ENCODE measurements at places on chromosomes 16 and 17.

DNA sequence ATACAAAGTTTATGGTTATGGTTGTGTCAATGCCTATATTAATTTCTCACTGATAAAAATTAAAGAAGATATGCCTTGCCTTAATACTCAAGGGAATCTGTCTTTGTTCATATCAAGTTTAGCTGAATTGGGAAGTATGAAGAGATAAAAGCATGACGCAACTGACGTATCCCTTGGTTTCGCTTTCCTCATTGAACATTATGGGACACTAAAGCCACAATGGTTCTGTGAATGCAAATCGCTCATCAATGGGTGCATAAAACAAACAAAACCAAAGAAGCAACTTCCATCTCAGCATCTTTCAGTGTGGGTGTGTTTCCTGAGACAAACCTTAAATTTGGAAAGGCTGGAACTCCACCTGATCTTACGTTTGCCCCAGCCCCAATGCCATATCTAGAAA is 108.2 kb downstream of the NPIPB5 start:
- DNase-seq, result no peak

- no peak for DNase-seq
These were observed 11.0 kb upstream of the EDC4 start for GRCh38 chr16:67861877-67862276.

DNA sequence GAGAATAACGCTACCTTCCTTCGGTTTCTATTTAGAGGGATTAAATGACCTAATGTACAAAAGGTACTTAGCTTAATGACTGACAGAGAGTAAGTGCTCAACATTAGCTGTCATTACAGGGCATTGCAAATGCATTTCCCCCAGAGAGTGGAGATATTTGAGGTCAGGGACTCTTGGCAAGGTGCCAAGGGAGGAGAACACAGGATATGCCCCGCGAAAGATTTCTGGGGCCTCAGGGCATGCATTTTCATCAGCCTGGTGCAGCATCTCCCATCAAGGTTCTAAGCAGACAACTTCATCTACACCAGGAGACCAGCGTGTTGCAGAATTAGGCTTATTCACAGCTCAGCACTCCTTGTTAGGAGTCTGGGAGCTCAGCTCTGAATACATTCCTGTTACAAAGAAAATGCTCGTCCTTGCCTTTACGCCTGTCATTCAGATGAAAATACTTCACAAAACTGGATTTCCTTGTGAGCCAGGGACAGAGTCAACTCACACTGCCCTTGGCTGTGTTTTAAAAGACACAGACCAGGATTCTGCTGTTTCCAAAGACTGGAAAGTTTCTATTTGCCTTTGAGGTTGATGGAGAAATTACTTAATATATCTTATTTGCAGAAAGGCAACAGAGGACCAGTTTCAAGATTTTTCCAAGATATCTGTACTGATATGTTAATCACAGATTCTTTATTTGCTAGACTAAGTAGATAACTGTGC is 108.2 kb downstream of the VAT1L start:
- no peak for DNase-seq

GRCh38 chr17:82859431-82860403 is 19.9 kb upstream of the ZNF750 start:
- DNase-seq, result no peak

- no peak for DNase-seq
These were observed 164.5 kb upstream of the CHMP6 start for GRCh38 chr17:80826955-80827645.

DNA sequence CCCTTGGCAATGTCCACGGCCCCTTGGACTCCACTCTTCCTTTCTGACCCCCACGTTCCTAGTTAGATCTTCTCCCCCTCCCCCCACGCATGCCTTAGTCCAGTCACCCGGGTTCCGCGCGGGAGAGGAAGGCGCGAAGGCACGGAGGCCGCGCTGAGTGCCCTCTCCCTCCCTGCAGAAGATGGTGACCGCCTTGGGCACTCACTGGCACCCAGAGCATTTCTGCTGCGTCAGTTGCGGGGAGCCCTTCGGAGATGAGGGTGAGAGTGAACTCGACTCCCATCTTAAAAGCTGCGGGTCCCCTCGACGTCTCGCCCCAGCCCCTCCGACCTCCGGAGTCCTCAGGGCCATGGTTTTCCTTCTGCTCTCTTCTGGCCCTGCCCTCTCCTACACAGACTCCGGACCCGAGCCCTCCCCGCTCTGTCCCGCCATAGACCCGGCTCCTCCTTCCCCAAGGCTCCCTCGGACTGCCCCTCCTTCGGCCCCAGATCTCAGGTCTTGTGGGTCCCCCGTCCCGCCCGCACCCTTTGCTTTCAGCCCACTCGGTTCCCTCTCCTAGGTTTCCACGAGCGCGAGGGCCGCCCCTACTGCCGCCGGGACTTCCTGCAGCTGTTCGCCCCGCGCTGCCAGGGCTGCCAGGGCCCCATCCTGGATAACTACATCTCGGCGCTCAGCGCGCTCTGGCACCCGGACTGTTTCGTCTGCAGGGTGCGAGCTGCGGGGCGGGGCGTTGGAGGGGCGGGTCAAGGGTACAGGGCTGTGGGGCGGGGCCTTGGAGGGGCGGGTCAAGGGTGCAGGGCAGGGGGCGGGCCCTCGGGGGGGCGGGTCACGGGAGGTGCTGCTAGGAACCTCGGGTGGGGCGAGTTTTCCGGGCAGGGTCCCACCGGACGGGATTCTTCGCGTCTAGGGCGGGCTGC is 4.6 kb downstream of the TGFB1I1 start:
- DNase-seq, result peak; percentile 85

DNA sequence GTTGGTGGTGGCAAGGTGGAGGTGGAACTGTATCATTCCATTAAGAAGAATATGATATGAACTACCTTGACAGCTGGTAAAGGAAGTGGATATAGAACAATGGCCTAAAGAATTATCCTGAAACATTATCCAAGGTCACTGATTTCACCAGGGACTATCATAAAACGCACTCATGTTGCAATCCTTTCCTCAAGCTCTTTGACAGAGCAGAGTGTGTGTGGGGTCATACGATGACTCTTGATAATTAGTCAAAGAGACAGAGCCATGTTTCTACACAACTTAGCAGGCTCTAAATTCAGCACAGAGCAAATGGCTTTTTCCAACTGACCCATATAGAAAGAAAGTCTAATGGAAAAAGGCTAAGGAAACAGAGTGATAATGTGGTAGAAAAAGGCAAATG is 126.4 kb upstream of the ANKFN1 start:
- no peak for DNase-seq

DNA sequence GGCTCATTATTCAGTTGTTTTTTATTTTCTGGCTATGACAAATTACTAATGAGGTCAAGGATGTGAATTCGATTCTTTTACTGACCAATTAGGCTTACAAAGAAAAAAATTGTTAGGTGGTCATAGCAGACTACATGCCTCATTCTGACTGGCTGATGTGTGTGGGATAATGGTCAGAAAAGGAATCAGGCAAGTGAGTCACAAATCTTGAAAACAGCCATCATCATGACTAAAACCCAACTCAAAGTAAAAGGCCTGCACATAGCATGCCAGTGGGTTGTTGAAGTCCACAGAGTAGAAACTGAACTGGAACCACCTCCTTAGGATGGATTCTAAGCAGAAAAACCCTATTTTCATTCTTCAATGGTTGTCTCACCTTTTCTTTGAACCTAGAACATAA is 8.6 kb downstream of the RPGRIP1L start:
- DNase-seq, result no peak

DNA sequence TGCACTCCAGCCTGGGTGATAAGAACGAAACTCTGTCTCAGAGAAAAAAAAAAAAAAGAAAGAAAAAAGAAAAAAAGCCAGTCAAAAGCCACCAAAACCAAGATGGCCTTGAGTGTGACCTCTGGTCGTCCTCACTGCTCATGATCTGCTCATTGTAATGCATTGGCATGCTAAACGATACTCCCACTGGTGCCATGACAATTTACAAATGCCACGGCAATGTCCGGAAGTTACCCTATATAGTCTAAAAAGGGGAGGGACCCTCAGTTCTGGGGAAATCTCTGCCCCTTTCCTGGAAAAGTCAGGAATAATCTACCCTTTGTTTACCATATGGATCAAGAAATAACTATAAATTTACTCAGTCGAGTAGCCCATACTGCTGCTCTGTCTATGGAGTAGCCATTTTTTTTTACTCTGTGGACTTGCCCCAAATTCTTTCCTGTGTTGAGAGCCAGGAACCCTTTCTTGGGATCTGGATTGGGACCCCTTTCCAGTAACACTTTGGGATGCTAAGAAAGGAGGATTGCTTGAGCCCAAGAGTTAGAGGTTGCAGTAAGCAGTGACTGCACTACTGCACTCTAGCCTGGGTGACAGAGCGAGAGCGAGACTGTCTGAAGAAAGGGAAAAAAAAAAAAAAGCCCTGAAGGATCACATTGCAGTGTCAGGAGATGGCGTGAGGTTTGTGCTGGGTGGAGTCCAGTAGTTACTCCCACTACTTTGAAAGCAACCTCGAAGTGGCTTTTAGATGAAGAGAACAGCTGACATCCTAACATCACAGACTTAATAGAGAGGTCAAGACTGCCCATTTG is 3.7 kb upstream of the TMEM231 start:
- DNase-seq, result no peak

- no peak for DNase-seq
These were observed 24.8 kb downstream of the TMC7 start for GRCh38 chr16:19008245-19009169.

DNA sequence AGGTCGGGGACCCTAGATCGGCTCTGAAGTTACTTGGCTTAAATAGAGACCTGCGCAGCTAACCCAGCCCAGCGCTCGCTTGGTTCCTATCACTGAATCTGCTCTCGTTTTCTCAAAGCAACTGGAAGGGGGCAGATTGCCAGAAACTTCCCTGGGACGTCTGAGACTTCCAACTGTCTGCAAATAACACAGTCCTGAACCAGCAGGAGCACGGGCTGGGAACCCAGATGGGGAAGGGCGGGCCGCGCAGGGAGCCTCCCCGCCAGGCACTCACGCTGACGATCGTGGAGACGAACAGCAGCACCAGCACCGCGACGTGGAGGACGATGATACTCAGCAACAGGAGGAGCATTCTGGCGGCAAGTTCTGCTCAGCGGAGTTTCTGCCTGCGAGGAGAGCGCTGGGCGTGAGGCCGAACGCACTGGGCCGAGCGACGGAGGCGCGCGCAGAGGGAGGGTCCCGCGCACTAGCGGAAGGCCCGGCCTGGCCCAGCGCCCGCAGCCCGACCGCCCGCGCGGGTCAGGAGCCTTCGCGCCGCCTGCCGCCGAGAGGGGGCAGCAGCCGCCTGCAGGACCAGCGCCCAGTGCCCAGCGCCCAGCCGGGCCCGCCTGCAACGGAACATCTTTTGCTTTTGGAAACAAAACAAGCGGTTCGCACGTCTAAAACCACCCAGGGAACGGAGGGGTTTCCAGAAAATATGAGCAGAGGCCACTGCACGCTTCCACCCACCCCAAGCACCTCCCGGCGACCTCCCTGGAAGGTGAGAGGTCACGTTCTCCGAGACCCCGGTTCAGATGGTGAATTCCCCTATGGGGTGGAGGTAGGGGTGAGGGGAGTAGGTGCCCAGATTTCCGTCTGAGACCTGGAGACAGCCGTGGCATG is 4.5 kb downstream of the PMP22 start:
- DNase-seq, result peak; percentile 21

- no peak for DNase-seq
These were observed 740.3 kb upstream of the SOX9 start for GRCh38 chr17:71380535-71380934.

GRCh38 chr17:34163123-34163522 is 92.0 kb upstream of the CCL2 start:
- DNase-seq, result no peak

DNA sequence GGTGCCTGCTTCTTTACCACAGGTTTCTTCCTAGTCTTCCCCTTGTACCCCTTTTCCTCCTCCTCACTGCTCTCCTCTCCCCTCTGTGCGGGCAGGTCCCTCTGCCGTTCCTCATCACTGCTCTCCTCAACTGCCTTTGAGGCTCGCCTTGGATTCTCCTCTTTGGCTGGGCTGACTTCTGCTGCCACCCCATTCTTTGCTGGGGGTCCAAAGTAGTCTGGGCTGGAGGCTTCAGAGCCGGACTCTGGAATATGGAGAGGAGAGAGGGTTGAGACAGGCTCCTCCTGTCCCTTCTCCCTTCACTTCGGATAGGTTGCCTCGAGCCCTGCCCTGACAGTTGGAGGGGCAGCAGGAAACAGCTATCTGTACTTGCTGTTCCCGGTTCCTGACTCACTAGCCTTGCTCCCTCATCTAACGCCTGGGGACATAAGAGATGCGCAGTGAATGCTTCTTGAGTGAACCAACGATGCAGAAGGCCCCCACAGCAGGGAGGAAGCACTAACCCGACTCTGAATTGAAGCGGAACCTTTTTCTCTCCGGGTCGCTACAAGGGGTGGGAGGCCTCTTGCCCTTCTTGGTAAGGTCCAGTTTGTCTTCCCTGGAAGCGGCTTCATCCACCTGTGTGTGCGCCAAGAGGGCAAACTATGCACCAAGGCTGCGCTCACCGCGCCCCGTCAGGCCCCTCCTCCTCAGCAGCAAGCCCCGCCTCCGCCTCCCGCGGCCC is 655 bp downstream of the HIRIP3 start:
- DNase-seq, result peak; percentile 47

- DNase-seq, result no peak
These were observed 1.0 kb downstream of the RHBDF2 start for GRCh38 chr17:76500074-76500746.

GRCh38 chr16:80985611-80986010 is 21.1 kb downstream of the CMC2 start:
- DNase-seq, result no peak

- DNase-seq, result no peak
These were observed 9.5 kb downstream of the KCNJ16 start for GRCh38 chr17:70084476-70084875.

GRCh38 chr17:49409066-49409465 is 5.6 kb downstream of the PHB1 start:
- DNase-seq, result no peak

GRCh38 chr16:75289189-75289588 is 37.8 kb upstream of the BCAR1 start:
- no peak for DNase-seq

DNA sequence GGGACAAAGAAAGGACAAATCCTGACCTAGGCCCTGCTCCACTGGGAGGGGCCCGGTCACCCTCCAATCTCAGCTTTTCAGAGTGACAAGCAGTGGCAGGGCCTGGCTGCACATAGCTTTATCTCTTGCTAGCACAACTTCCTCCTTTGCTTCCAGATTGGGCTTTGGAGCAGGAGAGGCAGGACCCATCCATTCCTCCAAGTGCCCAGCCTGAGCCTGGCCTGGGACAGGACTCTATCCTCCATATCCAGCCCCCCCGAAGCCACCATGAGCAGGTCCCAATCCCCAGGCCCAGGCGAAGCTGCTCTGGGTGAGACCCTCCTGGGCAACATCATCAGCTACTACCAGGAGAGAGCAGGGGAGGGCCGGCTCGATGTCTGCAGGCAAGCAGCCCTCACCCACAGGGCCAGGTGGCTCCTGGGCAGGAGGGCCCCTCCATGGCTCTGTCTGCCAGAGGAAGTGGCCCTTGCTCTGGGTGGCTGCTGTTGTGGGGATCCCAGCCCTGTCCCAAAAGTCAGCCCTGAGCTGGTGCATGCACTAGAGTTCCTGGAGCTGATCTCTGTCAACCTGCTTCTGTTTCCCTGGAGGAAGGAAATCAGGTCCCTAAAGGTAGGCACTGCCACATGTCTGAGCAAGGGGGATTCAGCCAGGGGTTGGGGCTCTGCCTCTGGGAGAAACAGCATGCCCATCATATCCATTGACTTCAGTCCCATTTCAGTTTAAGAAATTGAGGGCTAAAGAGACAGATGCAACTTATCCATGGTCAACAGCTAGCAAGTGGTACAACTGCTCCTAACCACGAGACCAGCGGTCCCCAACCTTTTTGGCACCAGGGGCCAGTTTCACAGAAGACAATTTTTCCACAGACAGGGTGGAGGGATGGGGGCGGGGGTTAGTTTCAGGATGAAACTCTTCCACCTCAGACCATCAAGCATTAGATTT is 58.9 kb downstream of the TK2 start:
- no peak for DNase-seq
